NCI-H2081 (cell line): ENCODE measurements at places on chromosomes 11 and 22.

DNA sequence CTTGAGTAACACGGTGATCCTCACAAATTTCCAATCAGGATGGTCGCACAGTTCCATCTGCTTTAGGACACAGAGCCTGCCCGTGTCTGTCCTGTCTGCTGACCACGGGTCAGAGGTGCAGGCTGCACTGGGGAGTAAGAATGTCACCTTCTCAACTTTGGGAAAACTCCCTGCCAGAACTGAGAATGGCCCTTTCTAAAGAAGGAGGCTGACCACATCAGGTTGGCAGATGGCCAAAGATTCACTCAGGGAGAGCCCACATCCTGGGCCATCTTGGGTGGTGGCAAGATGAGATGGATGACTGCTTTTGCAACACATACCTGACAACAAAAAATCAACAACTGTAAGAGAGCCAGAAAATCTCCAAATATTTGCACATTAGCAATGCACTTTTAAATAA, 101.9 kb downstream of the IGLL1 start:
- no peak for DNase-seq

- DNase-seq: no peak
Observed at GRCh38 chr11:109306322-109306721, 115.7 kb upstream of the C11orf87 start.

DNA sequence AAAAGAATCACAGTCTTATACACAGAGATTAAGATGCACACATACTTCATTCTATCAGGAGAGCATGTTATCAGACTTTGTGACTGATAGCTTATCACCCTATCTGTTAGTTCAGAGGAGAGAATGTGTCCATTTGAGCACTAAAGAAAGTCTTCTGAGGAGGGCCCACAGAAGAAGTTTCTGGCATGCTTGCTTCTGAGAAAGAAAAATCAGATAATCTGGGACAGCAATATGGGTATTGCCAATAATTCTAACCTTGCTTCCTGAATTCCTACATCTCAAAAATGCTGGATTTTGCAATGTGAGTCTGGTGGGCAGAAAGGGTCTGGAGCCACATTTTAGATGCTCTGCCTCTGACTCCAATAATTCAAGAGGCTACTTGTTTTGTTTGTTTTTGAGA, 128.9 kb downstream of the RBFOX2 start:
- no peak for DNase-seq

GRCh38 chr11:69923196-69923595, 104.0 kb upstream of the FGF3 start:
- no peak for DNase-seq

DNA sequence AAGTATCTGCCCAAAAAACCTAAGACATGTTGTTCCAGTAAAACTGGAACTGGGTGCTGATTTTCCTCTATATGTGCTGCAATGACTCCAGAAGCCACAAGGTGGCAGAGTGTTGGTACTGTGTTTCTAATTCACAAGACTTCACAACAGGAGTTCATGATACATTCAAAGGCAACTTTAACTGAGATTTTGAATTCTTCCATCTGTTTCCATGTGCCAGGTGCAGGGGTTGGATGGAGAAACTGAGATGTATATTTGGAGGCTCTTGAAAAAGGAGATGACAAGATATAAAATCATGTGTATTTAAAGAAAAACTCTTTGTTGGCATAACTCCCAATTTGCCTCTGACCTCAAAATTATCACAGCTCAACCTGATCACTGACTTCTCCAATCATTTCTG, 1098.6 kb upstream of the CCDC90B start:
- peak; percentile 49 for DNase-seq
